ENCODE measurements at places on chromosomes 2 and 18.

- DNase-seq = no peak
Measured at GRCh38 chr2:207423886-207424285, 105.9 kb upstream of the CREB1 start.

DNA sequence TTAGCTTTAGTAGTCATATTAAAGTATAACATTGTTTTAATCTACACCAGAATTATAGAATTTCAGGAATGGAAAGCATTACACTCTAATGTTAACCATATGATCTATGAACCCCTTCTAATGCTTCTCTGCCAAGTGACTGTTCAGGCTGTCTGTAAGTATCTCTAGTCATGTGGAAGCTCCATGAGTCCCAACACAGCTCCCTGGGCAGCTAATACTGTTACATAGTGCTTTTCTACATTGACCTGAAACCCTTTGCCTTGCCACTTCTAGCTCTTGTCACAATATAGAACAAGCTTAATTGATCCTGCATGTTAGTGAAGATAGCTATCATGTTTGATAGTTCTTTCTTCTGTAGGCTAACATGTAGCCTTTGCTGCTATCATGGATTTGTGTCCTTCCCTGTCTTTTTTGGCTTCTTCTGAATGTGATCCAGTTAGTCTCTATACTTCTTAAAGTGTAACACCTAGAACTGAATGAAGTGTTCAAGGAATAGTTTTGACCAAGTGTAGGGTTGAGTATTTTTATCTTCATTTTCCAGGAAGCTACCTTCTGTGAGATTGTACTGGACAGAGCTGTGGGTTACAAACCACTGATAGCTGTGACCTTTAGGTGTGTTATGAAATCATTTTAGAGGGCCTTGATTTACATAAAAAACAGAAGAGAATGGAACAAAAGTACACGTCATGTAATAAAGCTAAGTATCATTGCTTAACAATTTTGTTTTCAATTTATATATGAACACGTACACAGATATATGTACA lies 23.7 kb downstream of the BABAM2 start:
- no peak for DNase-seq

- DNase-seq = no peak
Measured at GRCh38 chr18:35000457-35000856, 40.8 kb upstream of the MAPRE2 start.

DNA sequence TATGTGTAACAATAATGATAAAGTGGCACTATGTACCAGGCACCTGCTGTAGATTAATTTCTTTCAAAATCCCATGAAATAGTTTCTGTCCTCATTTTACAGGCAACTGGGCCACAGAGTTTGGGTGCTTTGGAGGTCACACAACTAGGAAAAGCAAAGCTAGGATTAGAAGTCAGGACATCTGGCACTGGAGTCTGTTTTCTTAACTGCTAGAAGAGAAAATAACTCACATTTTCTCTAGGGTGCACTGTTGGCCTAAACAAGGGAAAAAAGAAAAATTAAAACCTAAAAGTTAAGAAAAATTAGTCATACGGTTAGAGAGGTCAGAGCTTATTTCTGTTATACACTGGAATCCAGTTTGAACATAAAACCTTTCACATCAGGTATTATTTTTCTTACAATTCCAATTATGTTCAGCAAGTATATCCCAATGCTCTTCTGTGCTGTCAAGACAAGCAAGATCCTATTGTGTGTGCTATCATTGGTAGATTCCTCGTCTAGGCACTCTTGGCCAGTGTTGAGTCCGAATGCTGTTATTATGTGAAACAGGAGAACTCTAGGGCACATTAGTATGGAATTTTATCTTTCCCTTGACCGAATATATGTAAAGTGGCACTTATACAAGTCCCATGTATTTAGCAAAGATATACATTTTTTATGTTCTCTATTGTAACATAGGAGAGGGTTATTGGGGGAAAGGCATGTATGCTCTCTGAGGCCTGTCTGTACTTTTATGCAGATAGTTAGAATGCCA lies 1.5 kb upstream of the OSGEPL1 start:
- DNase-seq = no peak

DNA sequence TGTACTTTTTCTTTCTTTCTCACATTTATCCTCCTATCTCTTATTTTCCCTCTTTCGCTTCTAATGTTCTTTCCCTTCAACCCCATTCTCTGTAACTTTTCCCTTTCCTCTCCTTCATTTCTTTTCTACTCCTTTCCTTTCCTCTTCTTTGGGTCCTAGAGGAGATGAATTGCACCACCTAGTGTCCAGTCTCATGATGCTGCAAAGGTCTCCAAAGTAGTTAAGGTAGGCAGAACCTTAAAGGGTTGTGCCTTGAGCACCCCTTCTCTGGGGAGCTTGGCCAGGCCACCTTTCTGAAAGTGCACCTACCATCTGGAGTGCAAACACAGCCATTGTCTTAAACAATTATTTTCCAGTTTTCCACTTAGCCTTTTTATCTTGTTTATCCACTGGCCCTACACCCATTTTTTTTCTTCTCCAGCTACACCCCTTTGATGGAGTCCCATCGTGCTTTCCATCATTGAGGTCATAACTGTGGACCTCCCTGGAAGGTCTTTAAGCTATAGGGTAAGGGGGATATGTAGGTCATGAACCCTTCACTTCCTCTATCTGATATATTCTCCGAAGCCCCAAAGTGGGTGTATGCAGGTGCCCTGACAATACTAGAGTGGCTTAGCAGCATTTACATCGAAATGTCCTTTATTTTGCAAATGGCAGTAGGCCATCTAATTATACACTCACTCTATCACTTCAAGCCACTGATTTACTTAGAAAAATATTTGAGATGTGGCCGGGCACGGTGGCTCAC lies 155.9 kb downstream of the ESCO1 start:
- peak; percentile 24 for DNase-seq

GRCh38 chr2:53448591-53448990 lies 319.0 kb upstream of the CHAC2 start:
- DNase-seq = no peak

GRCh38 chr2:2848198-2848597 lies 517.1 kb upstream of the MYT1L start:
- no peak for DNase-seq

DNA sequence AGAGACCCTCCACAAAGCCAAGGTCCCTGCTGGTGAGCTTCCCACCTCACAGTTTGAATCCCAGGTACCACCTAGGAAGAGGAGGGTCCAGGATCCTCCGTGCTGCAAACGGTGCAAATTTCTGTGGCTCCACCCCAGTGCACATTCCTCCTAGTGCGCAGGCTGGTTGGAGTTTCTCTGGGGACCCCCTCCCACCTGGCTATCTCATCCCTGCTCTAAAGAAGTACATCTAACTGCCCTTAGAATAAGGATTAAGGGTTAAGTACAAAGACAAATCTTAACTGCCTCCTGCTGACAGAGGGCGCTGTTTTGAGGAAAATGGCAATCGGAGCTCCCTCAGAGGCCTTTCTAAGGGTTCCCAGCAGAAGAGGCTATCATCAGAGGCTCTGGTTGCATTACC lies 109.6 kb upstream of the FSIP2 start:
- DNase-seq = no peak

DNA sequence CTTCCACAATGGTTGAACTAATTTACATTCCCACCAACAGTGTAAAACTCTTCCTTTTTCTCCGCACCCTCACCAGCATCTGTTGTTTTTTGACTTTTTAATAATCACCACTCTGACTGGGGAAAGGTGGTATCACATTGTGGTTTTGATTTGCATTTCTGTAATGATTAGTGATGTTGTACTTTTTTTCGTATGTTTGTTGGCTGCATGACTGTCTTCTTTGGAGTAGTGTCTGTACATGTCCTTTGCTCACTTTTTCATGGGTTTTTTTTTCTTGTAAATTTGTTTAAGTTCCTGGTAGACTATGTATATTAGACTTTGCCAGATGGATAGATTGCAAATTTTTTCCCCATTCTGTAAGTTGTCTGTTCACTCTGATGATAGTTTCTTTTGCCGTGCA lies 574.8 kb downstream of the KCNJ3 start:
- no peak for DNase-seq

Measured in COLO829 (cell line).